Stimulated activated CD4-positive, alpha-beta T cell treated with anti-CD3 and anti-CD28 coated beads, Interleukin-1b, Interleukin-23, amount 100 ng/mL, for 1 hour (primary cell): ENCODE measurements at places on chromosomes 12 and 14.

GRCh38 chr14:99321955-99322730 is 50.1 kb upstream of the BCL11B start:
- DNase-seq = no peak

DNA sequence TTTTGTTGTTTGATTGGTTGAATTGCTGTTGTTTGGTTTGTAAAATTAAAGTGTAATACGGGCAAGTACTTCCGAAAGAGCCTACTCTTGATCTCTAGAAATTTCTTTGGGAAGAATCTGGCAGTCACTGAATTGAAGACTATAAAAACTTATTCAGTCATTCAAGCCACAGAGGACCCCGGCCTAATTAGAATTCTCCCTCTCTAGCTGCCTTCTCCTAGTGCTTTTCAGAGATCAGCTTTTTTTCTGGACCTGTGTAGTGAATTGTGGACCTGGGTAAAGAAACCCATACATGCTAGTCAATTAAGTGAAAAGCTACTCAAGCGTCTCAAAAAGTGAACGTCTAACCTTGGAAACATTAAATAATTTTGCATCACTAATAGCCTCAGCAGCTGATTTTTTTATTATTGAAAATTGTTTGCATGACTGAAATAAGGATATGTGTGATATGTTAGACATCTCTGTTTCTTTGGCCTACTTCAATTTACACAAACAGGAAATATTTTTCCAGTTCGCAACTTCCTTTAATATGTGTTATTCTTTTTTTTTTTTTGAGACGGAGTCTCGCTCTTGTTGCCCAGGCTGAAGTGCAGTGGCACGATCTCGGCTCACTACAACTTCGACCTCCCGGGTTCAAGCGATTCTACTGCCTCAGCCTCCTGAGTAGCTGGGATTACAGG is 27.2 kb downstream of the EFCAB11 start:
- DNase-seq = no peak

- no peak for DNase-seq
Measured at GRCh38 chr12:31929027-31929526, 30.1 kb upstream of the RESF1 start.

DNA sequence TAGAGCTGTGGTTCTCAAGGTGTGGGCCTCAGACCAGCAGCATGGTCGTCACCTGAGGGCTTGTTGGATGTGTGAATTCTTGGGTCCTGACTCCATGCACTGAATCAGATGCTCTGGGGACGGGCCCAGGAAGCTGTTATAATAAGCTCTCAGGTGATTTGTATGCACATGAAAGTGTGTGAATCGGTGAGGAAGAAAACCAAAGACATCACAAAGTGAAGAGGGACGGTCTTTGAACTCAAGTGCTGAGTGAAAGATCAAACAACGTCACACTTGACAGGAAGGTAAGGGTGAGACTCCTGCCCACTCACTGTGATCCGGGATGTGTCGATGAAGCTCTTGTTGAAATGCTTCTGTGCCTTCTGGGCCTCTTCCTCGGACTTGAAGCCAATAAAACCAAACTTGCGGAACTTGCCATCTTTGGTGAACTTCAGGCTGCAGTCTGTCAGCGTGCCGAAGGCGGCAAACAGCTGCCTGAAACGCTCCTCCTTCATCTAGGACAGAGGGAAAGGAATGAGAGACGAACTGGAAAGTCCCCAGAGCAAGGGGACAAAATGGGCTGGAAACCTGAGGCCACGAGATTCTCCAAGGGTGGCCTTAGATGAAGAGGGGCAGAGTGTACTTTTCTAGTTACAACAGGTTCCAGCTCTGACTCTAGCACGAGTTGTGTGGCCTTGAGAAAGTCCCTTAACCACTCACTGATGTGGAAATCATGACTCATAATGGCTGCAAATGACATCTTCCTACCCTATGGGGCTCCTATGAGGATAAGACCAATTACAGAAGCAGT is 4.0 kb downstream of the RBM19 start:
- DNase-seq = no peak

DNA sequence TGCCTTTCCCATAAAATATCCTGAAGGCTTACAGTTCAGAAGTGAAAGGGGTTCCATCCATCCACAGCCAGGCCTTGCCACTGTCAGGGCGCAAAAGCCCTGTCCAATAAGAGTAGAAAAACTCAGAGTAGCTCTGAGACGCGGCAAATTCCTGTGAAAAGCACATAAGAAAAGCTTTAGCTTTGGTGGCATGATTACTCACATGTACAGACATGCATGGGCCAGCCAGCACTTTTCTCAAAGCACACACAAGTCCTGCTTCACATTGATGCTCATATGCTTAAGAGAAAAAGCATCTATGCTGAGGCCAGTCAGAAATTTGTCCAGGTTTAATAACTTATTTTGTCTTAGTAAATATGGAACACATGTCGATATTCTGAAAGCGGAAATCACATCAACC is 25.5 kb downstream of the CLEC1A start:
- DNase-seq = no peak

DNA sequence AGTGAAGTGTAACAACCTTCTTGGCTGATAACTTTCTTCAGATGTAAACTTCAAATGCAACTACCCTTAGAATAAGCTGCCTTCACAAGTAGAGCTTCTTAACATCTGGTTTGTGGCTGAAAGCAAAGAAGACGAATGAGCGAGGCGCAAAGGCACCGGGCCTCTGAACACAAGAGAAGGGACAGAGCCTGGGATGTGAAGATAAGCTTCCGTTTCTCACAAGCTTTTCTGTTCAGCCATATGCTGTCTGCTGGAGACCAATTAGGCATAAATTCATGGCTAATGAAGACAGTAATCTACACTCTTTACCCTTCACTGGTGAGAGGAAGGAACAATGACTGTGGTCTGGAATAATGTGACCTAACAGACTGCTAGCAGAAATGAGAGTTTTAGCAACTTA is 195.2 kb downstream of the ATXN7L3B start:
- no peak for DNase-seq

- DNase-seq = no peak
Measured at GRCh38 chr14:57820581-57820980, 45.3 kb downstream of the SLC35F4 start.

DNA sequence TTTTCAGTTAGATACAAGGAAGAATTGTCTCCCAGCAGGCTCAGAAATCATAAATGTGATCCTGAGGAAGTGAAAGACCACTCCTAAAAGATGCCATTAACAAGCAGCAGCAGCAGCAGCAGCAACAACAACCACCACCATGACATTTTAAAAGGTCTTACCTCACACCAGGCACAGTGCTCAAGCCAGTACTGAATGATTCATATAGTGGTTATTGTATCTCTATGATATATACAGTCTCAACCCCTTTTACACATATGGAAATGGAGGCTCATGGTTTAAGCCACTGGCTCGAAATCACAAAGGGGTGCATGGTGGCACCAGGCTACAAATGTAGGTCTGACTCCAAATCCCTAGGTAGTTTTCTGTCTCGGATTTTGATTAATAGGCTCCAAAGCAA is 126.9 kb downstream of the KTN1 start:
- DNase-seq = no peak

GRCh38 chr12:3453206-3453989 is 37.6 kb upstream of the PRMT8 start:
- DNase-seq = no peak

DNA sequence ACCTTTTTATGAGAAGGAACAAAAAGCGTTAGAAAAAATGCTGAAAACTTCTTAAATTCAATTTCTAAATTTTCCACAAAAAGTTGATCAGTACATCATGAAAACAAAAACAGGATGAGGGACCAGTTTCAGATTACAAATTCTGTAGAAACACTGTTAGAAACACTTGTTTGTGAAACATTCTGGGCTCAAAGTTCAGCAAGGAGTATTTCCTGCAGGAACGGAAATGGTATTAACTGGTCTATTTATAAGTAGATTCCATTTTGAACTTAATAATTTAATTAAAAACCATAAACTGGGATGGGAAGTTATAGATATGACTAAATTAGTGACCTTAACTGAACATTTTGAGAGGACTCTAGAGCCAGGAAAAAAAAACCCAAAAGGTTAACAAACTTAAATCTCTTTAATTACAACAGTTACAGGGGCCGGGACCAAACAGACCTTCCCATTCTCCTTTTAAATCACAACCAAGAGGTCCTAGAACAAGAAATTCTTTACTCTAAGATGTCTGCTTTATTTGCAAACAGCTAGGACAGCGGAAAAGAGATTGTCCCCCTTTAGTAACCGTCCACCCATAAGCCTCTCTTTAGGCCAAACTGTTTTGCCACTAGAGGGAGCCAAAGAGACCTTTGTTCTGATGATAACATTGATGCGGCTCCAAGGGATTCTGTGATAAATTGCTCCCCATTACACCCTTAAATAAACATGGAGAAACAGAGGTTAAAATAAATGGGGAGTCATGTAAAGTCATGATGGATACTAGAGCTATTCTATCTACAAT is 69.0 kb upstream of the RERGL start:
- no peak for DNase-seq

DNA sequence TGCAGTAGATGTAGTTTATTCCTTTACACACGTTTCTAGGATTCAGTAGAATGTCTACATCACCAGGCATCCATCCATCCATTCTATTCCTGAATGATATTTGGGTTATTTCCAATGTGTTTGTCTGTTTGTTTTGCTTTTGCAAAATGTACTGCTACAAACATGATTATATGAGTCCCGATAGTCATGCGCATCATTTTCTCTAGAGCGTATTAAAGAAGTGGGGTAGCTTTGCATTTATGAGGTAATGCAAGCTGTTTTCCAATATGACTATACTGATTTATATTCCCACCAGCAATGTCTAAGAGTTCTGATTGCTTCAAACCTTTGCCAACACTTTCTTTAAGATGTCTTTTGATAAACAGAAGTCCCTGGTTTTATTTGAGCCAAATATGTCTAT is 253.2 kb downstream of the NOVA1 start:
- no peak for DNase-seq

GRCh38 chr14:34203251-34203722 is 252.4 kb upstream of the EGLN3 start:
- DNase-seq = no peak

GRCh38 chr12:40622246-40622838 is 69.9 kb upstream of the CNTN1 start:
- DNase-seq = no peak

DNA sequence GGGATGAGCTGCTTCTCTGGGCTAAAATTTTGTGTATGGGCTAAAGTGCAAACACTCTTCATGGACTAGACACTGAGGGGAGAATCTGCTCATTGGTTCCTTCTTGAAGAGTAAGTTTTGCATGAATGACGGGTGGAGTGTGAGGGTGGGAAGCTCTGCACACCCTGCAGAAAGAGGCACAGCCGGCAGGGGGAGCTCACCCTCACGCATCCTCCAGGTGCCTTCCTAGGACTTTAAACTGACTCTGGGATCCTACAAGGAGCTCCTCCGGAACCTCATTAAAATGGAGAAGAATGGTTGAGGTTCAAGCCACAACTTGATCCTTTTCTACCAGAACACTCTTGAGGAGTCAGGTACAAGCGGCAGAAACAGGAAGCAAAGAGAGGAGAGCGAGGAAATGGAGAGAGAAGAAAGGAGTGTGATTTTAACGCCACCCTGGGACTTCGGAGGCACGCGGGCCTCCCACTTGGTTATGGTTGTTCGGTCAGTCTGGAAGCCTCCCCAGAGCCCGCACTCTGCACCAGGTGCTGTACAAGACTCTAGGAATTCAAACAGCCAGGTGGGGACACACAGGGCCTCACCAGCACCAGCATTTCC is 87.5 kb downstream of the SETD3 start:
- DNase-seq = peak; percentile 6

- DNase-seq = no peak
Measured at GRCh38 chr12:39616251-39616650, 3.4 kb downstream of the ABCD2 start.

DNA sequence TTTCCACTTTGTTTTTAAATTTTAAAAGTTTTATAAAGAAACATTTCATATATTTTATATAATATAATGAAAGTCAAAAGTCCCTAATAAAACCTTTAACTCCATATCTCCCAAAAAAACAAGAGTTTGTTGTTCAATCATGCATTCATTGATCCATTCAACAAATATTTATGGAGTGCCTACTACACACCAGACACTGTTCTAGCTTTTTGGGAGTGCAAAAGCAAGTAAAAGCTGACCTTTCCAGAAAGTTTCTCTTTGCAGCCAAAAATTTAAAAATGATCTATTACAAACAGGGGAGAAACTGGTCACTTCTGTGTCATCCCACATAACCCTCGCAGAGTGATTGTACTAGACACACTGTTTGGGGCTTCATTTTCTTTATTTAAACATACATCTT is 740.0 kb upstream of the TBX3 start:
- DNase-seq = no peak

GRCh38 chr12:48191096-48191495 is 7.7 kb downstream of the CCDC184 start:
- DNase-seq = no peak

DNA sequence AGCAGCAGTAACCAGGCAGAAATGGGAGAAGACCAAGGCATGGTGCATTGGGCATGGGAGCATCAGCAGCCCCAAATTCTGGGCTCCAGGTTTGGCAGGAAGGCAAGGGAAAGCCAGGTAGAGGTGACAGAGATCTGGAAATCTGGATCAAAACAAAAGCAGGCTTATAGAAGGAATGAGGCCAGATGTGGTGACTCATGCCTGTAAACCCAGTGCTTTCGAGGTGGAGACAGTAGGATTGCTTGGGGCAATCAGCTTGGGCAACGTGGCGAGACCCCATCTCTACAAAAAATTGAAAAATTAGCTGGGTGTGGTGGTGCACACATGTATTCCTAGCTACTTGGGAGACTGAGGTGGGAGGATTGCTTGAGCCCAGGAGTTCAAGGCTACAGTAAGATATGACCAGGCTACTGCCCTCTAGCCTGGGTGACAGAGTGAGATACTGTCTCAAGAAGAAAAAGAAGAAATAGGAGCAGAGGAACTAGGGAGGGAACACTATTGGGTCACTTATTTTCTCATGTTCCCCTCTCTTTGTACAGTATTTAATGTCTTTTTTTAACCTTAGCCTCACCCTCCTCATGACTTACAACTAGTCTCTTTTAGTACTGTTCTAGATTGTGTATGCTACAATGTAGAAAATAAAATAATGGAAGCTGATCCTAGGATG is 25.1 kb downstream of the SLC4A8 start:
- no peak for DNase-seq

DNA sequence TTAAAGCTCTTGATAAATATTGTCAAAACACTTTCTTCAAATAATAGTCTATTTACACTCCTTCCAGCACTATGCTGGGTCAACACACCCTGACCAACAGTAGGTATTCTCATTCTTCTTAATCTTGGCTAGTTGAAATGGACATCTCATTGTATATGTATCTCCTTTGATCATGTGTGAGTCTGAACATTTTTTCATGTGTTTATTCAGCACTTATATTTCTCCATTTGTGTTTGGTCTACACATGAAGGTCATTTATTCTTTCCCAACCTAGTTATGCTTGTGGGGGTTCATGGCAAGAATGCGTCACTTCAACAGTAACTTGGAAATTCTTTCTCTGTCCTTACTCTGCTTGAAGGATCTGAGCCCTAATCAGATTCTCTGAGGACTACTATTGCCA is 133.1 kb upstream of the ARID2 start:
- DNase-seq = no peak

DNA sequence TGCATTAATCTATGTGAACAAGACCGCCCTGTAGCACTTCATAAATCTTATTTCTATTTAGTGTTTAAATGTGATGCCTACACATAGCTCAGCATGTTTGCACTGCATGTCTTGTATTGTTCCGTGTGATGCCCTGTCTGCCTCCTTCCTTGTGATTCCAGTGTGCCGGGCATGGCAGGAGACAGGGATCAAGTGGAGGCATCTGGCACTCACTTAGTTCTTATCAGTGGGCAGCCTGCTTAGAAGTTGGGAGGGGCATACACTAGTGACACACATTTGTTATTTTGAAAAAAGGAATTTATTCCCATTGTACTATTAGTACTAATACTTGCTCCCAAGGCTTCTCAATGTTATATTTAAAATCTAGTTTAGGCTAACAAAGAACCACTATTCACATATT is 176.4 kb downstream of the KCNA5 start:
- DNase-seq = no peak
